Stimulated activated CD4-positive, alpha-beta T cell treated with anti-CD3 and anti-CD28 coated beads, Interleukin-15, amount 100 ng/mL, for 1 hour (primary cell): ENCODE measurements at places on chromosomes 6 and 20.

- DNase-seq = no peak
Observed at GRCh38 chr6:56865081-56865875, 89.6 kb upstream of the BEND6 start.

DNA sequence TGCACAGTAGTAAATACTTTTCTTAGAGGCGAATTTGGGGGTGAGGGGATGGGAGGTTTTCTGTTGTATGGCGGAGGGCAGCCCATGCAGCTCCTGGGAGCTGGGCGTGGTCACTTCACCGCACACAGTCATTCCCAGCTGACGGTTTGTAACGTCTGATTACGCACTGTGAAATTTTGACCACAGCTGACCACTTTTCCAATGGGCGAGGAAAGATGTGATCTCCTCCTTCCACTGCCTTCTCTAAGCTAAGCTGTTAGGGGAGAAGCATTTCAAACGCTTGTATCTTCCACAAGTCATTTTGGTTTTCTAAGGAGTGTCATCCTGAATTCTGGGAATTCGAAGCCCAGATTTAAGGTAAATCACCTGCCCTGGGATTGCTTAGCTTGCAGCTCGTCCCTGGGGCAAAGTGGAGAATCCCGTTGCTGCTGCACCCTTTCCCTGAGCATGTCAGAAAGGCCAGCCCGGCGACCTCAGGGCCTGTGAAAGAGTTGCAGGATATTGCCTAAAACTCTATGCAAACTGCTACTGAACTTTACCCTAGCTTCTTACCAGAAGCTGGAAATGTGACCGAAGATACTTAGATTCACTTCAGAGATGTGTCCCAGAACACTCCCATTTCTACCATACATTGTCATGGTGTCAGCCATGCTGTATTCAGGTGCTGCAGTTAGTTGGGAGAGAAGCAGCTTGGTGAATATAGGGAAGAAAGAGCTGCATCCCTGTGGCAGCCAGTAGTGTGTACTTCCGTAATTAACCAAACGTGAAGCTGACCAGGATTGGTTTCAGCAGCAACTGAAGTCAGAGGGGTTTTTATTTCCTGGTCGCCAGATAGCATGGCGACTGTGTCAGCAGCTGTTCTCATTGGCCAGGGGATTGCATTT, 58.9 kb downstream of the RREB1 start:
- DNase-seq = no peak

DNA sequence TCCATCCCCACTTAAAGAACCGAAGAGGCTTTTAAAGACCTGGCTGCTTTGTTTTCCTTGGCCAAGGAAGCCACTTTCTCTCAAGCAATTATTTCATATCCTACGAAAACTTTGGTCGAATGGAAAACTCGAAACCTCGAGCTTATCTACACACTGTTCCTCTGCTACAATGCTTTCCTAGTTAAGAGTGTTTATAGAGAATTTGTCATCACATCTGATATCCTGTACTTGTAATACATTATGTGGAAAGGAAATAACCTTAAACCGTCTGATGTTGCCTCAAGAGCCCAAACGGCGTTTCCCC, 28.1 kb downstream of the TFAP2B start:
- DNase-seq = no peak

- DNase-seq = no peak
Observed at GRCh38 chr6:5138995-5139827, 54.1 kb downstream of the PPP1R3G start.

DNA sequence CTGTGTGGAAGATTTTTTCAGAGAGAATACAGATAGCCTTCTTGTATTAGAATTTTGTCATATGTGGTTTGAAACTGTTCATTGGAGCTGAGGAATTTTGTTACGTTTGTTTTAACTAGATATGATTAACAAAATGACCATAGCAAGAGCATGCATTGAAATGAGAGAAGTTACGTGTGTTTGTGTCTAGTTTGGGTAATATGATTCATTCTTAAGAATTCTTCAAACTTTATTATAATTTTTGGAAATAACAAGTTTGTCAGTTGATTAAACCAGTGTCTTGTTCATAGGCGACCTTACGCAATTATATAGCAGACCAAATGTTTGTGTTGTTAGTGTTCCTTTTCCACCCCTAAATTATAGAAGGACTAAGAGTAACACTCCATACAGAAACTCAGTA, 5.5 kb downstream of the GMNN start:
- DNase-seq = no peak

GRCh38 chr20:1165521-1165920, 19.3 kb downstream of the TMEM74B start:
- no peak for DNase-seq

DNA sequence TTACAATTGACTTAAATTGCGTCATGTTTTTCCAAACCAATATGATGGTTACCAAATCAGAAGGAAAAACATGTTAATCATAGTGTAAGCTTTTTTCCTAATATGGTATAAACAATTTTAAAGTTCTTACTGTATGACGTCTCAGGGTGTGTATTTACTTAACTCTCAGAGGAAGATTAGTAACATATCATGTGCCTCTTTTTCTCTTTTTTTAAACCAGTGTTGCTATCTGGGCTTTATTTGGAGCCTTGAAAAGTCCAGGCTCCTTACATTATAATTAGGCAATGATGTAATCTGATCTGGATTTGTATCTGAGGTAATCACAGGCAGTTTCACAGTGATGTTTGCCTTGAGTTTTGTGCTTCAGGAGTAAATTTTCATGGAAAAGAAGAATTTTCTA, 20.4 kb upstream of the RAB23 start:
- no peak for DNase-seq

GRCh38 chr6:11018225-11018624, 25.9 kb downstream of the ELOVL2 start:
- no peak for DNase-seq

GRCh38 chr6:12478921-12479320, 188.8 kb downstream of the EDN1 start:
- no peak for DNase-seq

DNA sequence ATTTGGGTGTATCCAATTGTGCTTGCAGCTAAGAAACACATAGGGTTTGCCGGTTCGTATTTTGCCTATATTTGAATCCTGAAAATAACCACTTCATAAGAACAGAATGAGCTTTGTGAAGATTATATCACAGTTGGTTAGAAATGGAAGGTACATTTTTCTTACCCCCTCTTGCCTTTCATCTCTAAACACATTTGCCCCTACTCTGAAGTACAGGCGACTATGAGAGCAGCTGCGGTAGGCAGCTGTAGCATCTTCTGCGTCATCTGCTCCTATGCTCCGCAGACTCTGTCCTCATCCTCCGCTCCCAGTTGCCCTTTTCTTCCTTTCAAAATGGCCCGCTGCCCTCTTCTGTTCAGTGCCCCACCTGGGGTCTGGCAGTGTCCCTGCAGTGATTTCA, 47.6 kb upstream of the REV3L start:
- DNase-seq = no peak

GRCh38 chr6:143581835-143582480, 70.4 kb upstream of the FUCA2 start:
- DNase-seq = no peak

- DNase-seq = no peak
Observed at GRCh38 chr6:151808371-151809241, 1.1 kb downstream of the ESR1 start.

- DNase-seq = no peak
Observed at GRCh38 chr6:160005861-160006540, 37.1 kb downstream of the IGF2R start.

- DNase-seq = no peak
Observed at GRCh38 chr20:9903048-9903655, 64.3 kb upstream of the PAK5 start.

- DNase-seq = no peak
Observed at GRCh38 chr6:141347906-141348492, 784.7 kb upstream of the GJE1 start.

GRCh38 chr6:106895703-106896040, 78.9 kb downstream of the CD24 start:
- no peak for DNase-seq

DNA sequence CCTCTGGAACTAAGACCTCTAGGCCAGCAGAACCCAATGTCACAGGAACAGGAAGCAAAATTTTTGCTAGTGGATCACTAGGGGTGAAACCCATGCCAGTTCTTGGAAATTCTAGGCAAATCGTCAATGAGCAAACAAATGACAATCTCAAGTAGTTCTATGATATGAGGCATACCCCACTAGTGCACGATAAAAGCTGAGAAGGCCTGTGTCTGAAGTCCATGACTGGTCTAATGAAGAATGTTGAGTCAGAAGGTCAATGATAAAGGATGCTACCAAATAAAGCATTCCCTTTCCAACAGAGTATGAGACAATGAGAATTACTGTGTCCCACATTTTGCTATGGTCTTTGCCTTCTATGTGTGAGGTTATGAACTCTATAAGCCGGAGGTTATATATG, 149.4 kb upstream of the NOX3 start:
- DNase-seq = no peak

GRCh38 chr6:158837684-158838625, 18.8 kb upstream of the EZR start:
- no peak for DNase-seq

DNA sequence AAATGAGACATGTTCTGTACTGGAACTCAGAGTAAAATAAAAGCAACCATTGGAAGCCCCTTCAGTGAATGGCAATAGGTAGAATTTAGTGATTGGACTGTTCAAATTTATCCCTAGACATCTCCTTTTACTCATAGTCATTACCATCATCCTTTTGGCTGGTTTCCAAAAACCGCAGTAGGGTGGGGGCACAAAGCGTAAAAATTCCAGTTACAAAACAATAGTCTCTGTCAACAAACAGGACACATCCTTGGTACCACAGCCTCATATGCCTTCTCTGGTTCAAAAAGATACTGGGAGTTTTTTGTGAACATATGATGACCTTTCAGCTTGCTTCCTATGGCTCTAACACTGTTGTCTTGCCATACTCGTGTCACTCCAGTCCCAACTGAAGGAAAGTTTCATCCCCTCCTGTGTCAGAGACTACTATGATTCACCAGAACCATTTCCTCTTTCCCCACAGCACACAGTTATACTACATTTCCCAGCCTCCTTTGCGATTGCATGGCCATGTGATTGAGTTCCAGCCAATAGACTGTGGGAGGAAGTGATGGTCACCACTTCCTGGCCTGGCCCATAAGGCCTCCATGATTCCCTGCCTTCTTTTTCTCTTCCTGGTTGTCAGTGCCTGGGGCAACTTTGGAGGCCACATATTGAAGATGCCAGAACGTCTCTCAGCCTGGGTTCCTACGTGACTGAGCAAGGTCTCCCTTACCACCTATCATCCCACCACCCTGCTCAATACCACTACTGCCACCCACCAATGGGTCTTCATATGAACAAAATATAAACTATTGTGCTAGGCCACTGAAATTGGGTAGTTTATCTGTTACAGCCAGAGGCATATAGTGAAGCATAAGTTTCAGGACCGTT, 162.4 kb downstream of the ID4 start:
- DNase-seq = no peak

- no peak for DNase-seq
Observed at GRCh38 chr6:151096691-151097606, 142.8 kb upstream of the AKAP12 start.

DNA sequence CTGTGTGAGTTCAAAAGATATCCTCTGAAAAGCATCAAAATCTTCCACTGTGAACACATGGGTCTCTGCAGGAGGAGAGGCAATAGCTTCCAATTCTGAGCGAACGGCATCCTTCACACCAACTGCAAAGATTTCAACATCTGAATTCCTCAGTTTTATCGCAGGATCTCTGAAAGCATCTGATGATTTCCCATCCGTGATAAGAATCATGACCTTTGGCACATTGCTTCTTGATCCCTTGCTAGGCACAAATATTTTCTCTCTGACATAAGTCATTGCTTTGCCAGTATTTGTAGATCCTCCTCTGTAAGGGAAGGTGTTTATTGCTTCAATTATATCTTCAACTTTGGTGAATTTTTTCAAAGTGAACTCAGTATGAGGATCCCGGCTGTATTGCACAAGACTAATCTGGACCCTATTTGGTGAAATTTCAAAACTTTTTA, 22.7 kb downstream of the COL12A1 start:
- DNase-seq = no peak

DNA sequence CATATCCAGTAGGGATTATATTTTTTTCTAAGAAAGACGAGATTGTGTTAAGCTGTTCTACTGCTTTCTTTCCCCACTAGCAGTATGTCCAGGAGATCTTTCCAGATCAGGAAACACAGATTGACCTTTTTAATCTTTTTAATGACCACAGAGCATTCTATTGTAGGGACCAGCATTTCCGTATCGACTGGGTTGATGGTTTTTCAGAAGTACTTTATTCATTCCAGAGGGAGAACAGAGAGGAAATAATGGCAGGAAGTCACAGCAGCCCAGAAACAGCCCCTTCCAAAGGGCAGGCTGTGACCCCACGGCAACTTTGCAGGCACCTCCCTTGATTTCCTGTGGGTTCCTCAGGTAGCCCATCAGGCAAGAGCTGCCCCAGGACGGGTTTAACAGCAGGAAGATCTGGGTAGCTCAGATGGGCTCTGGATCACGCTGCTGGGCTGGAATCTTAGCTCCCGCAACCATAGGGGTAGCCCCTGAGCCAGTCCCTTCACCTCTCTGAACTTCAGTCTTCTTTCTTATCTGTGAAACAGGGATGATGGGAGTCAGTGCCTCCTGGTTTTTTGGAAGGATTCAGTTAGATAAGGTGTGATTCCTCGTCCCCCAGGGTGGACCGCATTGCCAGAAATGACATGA, 23.8 kb upstream of the CHMP4B start:
- no peak for DNase-seq

DNA sequence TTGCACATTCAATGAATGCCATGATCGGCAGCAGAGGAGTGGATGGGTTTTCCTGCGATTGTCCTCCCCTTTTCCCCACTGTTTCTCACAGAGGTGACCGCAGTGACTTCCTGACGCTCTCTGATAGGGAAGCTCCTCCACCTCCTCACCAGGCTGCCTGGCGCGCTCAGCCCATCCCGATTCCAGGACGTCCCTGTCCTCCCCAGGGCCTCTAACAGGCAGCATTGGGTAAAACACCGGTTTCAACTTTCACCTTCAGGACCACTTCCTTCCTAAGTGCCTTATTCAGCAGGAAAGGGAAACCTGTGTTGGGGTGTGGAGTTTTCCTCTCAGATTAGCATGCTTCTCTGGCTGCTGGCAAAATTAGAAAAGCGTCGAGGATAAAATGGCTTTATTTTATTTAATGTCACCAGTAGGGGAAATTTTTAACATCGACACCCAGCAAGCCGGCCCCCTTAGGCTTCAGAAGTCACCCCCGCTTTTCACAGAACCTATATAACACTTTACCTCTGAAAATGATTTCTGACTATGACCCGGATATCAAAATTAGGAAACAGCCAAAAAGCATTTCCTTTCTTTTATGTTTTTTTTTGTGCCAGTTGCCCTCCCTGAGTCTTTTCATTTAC, 570.4 kb upstream of the GJE1 start:
- no peak for DNase-seq

DNA sequence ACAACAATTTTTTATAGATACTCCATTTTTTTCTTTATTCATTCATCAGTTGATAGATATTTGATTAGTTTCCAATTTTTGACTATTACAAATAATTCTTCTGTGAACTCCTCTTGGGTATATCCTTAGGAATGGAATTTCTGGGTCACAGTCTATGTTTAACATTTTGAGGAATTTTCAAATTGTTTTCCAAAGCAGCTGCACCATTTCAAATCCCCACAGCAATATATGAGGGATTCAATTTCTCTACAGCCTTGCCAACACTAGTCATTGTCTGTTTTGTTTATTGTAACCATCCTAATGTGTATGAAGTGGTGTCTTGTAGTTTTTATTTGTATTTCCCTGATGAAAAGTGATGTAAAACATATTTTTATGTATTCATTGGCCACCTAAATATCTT, 320.3 kb upstream of the DEFB112 start:
- no peak for DNase-seq
